Esophagus squamous epithelium (tissue), 5 donors: ENCODE measurements at places on chromosomes 5 and 9.

DNA sequence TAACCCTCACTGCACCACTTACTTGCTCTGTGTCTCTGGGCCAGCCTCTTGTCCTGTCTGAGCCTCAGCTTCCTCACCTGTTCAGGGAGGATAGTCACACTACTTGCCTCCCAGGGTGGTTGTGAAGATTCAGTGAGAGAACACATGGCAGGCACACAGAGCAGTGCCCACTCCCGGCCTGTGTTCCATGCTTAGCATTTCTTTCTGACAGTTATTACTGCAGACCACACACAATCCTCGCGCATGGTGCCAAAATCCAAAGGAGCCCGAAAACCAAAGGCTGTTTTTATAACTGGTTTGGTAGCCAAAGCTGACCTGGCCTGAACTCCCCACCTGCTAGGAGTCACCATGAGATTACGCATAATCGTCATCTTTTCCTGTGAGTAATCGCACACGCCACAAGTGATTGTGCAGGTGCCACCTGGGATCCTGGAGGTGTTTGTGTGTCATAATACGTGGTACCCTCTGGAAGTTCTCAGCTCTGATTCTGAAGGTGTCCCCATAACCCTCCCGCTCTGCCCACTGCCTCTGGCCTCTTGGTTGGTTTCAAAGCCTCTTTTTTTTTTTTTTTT lies 84.6 kb upstream of the FBXW11 start:
- H3K27ac ChIP-seq = no peak overlapping the region
- no peaks in the 10 kb centered on the region for H3K4me1 ChIP-seq
- H3K4me3 ChIP-seq = no peak overlapping the region
- no peak for DNase-seq
- H3K36me3 ChIP-seq = no peaks in the 10 kb centered on the region
- H3K27me3 ChIP-seq = no peaks in the 10 kb centered on the region

GRCh38 chr5:131814990-131815389 lies 18.2 kb upstream of the FNIP1 start:
- no peak for DNase-seq
- H3K27me3 ChIP-seq = no peaks in the 10 kb centered on the region
- H3K27ac ChIP-seq = no peak overlapping the region
- no peaks in the 10 kb centered on the region for H3K36me3 ChIP-seq
- H3K4me3 ChIP-seq = no peak overlapping the region
- H3K4me1 ChIP-seq = no peaks in the 10 kb centered on the region

DNA sequence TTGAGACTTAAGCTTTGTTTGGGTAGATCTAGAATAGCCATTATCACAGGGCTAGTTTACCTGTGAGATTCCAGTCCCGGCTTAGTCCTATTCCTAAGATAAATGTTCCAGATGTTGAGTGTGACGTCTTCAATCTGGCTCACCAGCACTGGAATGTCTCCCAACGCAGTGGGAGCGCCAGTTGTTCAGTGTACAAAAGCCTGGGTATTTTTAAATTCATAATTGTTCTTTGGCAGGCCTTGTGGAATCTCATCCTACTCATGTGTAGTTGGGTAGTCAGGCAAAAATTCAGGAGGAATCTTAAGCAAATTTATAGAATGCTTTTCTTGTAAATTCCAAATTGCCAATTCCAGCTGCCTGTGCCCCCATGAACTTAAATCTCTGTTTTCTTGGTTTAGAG lies 272.6 kb upstream of the KCNN2 start:
- no peaks in the 10 kb centered on the region for H3K27me3 ChIP-seq
- no peak overlapping the region for H3K4me3 ChIP-seq
- no peaks in the 10 kb centered on the region for H3K36me3 ChIP-seq
- no peak overlapping the region for H3K27ac ChIP-seq
- H3K4me1 ChIP-seq = no peaks in the 10 kb centered on the region
- no peak for DNase-seq

- H3K4me3 ChIP-seq = no peak overlapping the region
- peaks cover 6% of the 10 kb centered on the region for H3K4me1 ChIP-seq
- H3K36me3 ChIP-seq = no peaks in the 10 kb centered on the region
- no peak overlapping the region for H3K27ac ChIP-seq
- no peak for DNase-seq
Observed at GRCh38 chr9:134317790-134318414, 8.4 kb upstream of the RXRA start.

GRCh38 chr5:16727755-16728325 lies 111.0 kb upstream of the RETREG1 start:
- H3K36me3 ChIP-seq = peaks cover 24% of the 10 kb centered on the region
- no peak overlapping the region for H3K4me3 ChIP-seq
- no peak for DNase-seq

DNA sequence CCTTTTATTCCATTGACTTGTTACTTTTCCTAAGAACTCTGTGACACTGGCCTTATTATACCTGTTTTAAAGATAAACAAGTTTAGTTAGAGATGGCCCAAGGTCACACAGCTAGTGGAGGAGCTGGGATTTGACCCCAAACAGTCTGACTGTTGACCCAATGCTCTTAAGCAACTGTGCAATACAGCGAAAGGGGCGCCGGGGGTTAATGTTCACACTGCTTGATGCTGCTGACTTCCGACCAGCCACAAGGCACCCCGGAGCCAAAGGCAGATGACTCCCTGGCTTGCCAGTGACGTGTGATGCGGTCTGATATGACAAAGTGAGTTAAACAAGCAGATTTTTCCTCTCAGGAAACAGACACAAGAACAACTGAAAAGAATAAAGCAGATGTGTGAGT lies 23.9 kb downstream of the PIK3R1 start:
- DNase-seq = no peak
- no peaks in the 10 kb centered on the region for H3K27me3 ChIP-seq
- H3K4me3 ChIP-seq = no peak overlapping the region
- peaks cover 87% of the 10 kb centered on the region for H3K4me1 ChIP-seq
- no peaks in the 10 kb centered on the region for H3K36me3 ChIP-seq
- peak overlapping the region; percentile 25 for H3K27ac ChIP-seq

- no peak for DNase-seq
- no peaks in the 10 kb centered on the region for H3K27me3 ChIP-seq
- H3K4me1 ChIP-seq = peaks cover 59% of the 10 kb centered on the region
Observed at GRCh38 chr9:14323985-14324650, 10.2 kb upstream of the NFIB start.

- H3K4me1 ChIP-seq = no peaks in the 10 kb centered on the region
- H3K36me3 ChIP-seq = no peaks in the 10 kb centered on the region
- H3K27ac ChIP-seq = no peak within 1 kb of the TSS
- no peak for DNase-seq
Observed at GRCh38 chr5:79111387-79111959, at the start of gene BHMT. Gene BHMT, plus strand, starts transcription at chr5:79111809. Its CDS starts 77 bp downstream, at chr5:79111886.

- no peak overlapping the region for H3K27ac ChIP-seq
- H3K36me3 ChIP-seq = no peaks in the 10 kb centered on the region
- H3K4me1 ChIP-seq = no peaks in the 10 kb centered on the region
- DNase-seq = no peak
- H3K27me3 ChIP-seq = no peaks in the 10 kb centered on the region
- no peak overlapping the region for H3K4me3 ChIP-seq
Observed at GRCh38 chr9:37820142-37820541, 19.5 kb downstream of the DCAF10 start.

- no peak overlapping the region for H3K4me3 ChIP-seq
- H3K27me3 ChIP-seq = no peaks in the 10 kb centered on the region
- H3K4me1 ChIP-seq = peaks cover 83% of the 10 kb centered on the region
- H3K27ac ChIP-seq = no peak overlapping the region
- H3K36me3 ChIP-seq = no peaks in the 10 kb centered on the region
Observed at GRCh38 chr5:42499016-42499415, 75.8 kb downstream of the GHR start.

- no peak overlapping the region for H3K4me3 ChIP-seq
- no peaks in the 10 kb centered on the region for H3K27me3 ChIP-seq
- peak overlapping the region; percentile 19 for H3K27ac ChIP-seq
- H3K36me3 ChIP-seq = no peaks in the 10 kb centered on the region
Observed at GRCh38 chr9:122348288-122348777, 22.5 kb upstream of the PTGS1 start.

DNA sequence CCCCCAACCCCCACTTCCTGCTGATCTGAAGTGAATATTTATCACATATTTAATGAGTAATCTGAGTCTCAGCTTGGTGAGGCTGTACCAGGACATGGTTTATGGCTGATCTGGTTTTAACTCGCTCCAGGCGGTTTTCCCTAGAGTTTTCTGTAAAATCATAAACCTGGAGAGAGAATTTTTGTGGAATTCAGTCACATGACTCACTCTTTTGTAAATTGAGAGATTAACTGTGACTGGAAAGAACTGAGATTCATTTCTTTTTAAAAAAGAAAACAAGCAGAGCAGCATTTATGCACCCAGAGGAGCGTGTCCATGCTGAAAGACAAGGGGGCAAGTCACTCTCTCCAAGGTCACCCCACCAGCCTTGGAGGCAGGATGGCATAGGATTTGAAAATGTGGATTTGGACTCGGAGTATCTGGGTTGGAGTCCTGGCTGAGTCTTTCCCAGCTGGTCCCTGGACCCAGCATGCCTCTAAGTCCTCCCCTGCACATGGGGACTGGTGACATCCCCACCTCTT lies 81.8 kb downstream of the ZNF618 start:
- no peaks in the 10 kb centered on the region for H3K36me3 ChIP-seq
- no peaks in the 10 kb centered on the region for H3K27me3 ChIP-seq
- H3K27ac ChIP-seq = no peak overlapping the region
- no peak for DNase-seq
- H3K4me3 ChIP-seq = no peak overlapping the region

GRCh38 chr5:149301744-149302380 lies 30.2 kb downstream of the AFAP1L1 start:
- H3K27me3 ChIP-seq = no peaks in the 10 kb centered on the region
- no peak overlapping the region for H3K27ac ChIP-seq
- H3K4me3 ChIP-seq = no peak overlapping the region
- DNase-seq = no peak

DNA sequence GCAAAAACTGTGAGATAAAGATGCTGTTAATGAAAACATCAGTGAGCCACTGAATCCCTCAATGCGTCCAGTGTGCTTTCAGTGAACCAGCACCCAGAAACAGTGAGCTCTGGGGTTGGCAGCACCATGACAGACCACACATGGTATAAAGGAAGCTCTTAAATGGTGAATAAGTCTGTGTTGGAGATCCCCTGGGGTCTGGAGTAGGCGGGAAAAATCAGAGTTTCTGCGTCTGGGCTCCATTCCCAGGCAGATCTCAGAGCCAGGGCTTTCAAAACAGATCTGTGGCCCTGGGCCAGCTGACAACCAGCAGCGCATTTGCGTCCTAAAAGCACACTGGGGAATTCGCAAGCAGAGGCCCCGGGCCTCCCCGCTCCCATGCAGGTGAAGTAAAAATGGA lies 233.5 kb downstream of the FRMD3 start:
- H3K36me3 ChIP-seq = no peaks in the 10 kb centered on the region
- no peaks in the 10 kb centered on the region for H3K27me3 ChIP-seq
- H3K4me3 ChIP-seq = no peak overlapping the region
- H3K27ac ChIP-seq = peak overlapping the region; percentile 22
- peaks cover 19% of the 10 kb centered on the region for H3K4me1 ChIP-seq

- no peaks in the 10 kb centered on the region for H3K4me1 ChIP-seq
- no peaks in the 10 kb centered on the region for H3K27me3 ChIP-seq
- no peaks in the 10 kb centered on the region for H3K36me3 ChIP-seq
- DNase-seq = no peak
Observed at GRCh38 chr9:124621371-124622328, 114.5 kb upstream of the NR5A1 start.

DNA sequence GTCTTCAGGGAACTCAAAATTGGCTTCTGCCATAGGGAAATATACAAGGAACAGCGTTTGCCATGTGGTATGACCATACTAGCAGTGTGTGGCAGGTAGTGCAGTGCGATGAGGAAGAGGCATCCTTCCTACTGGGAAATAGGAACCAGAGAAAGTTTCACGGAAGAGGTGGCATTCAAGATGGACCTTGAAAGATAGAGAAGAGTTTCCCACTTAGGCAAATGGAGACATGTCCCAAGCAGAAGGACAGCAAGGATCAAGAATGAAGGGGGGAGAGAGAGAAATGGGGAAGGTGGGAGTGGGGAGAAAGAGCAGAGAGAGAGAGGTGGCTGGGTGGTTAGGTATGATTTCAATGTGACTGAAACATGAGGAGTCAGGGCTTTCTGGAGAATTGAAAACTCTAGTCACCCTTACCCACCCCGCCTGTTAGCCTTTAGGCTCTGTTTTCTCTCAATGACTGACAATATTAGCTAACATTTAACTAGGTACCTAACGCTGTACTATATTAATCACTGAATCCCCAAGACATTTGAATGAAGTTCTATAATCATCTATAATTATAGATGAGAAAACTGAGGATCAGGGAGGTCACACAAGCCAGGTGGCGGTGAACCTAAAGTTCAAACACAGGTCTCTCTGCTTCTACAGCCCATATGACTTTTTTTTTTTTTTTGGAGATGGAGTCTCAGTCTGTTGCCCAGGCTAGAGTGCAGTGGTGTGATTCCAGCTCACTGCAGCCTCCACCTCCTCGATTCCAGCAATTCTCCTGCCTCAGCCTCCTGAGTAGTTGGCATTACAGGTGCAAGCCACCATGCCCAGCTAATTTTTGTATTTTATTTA lies 171.3 kb downstream of the NR3C1 start:
- H3K27ac ChIP-seq = no peak overlapping the region
- no peak for DNase-seq
- H3K4me3 ChIP-seq = no peak overlapping the region
- H3K36me3 ChIP-seq = no peaks in the 10 kb centered on the region
- H3K27me3 ChIP-seq = no peaks in the 10 kb centered on the region
